ENCODE measurements at places on chromosomes 11 and 22.

GRCh38 chr11:67024410-67024809, 1.5 kb downstream of the SYT12 start:
- peak; percentile 28 for DNase-seq

GRCh38 chr11:25094085-25094802, 597.4 kb downstream of the LUZP2 start:
- DNase-seq = no peak

DNA sequence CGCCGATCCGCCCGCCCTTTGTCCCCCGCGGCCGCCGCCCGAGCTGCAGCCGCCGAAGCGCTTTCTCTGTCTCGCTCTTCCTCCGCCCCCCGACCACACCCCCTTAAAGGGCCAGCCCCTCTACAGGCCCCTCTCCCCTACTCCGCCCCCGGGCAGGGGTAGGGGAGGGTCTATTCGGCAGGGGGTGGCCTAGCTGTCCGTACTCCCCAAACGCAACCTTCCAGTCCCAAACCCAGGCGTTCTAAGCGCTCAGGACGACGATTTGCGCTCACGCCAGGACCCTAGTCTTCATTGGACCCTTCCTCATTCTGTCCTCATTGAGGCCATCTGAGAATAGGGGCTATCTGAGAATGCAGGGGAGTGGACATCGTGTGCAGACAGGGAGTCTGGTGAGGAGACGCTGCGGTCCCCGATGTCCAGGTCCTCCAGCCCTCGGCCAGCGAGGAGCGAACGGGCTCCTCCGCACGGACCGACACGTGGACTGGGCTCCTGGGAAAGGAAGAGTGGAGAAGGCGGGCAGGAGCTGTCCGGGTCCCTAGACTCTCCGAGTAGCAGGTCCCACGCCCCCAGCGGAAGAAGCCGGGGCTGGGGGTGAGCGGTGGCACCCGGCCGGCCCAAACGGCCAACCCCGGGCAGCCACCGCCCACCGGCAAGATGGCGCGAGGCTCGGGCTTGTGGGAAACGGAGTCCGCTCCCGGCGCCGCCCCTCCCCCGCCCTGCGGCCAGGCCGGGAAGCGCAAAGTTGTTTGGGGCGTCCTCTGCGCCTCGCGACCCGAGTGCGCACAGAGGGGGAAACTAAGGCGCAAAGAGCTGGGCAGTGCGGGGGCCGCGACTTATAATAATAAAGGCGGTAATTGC, at the start of gene PPP1R14B:
PPP1R14B (minus strand) TSS at position 73 of the 858 bp plus-strand sequence. CDS start 270 bp downstream, outside the sequence.
- DNase-seq = peak; percentile 82

DNA sequence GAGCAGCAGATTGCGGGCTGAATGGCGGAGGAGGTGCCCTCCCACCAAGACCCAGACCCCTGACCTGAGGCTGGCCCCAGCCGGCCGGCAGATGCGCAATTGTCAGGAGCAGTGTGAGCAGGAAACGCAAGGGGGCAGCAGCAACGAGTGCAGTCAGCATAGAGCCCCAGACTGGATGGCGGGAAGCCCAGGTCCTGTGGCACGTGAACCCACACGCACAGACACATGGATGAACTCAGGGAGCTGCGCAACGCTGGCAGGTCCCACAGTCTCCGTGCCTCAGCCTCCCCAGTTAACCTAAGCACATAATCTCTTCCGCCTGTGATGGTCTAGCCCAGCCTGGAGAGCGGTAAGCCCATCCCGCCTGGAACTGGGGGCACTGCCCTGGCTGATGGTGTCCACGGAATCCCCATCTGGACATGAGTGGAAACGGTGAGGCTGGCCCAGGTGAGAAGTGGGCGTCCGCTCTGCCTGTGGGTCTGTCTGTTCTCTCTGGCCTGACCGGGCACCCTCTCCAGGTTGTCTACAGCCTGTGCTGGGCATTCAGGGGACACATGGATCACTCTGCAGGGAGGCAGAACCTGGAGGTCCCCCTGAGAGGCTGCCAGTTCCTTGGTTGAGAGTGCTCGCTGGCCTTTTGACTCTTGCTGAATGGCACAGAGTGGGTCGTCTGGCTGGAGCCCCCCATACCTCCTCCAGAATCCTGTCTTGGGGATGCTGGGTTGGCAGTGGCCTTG, 626 bp upstream of the TBX10 start:
- DNase-seq = peak; percentile 47

DNA sequence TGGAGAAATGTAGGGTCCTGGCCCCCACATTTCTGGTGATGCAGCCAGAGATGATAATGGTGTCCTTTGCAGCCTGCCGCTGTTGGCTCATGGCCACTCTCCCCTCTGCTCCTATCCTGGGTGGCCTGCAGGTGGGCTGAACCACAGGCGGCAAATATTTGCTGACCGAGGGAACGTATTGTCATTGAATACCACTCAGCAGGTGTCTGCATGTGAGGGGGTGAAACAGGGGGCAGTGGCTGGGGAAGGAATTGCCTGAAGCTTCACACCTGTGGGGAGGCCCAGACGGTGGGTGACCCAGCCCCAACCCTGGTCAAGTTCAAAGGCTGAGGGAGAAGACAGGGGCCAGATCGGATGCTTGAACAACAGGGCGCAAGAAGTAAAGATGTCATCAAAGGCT, 73.3 kb upstream of the WNT11 start:
- DNase-seq = no peak

GRCh38 chr22:44824271-44824670, 71.9 kb downstream of the ARHGAP8 start:
- no peak for DNase-seq

- no peak for DNase-seq
Observed at GRCh38 chr11:10906521-10906920, 48.7 kb upstream of the ZBED5 start.

DNA sequence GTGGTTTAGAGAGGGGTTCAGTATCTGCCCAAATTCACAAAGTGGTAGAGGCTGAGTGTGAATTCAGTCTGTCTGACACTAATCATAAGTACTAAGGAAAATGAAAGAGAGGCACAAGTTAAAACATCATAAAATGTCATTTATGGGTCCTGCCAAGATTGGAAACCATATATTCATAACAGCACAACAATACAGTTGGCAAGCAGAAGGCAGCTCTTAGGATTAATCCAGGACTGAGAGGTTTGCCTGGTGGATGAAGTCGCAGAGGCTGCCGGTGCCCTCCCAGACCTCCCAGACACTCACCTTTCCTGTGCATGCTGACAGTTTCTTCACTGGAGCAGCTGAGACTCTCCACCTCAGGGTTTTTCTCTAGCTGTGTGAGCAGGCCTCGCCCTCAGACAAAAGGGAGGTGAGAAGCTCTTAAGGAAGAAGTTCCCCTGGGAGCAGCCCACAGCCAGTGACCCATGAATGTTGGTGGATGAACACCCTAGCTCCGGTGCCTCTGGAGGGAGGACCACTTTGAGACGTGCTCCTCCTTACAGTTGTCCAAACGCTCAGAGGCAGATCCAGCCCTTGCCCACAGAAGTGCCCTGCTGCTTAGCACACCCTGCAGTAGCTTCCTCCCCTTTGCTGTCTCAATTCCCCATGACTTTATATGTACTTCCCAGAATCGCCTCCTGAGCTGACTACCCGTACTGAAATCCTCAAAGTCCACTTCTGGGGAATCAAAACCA, 43.7 kb downstream of the MAML2 start:
- DNase-seq = no peak

- no peak for DNase-seq
Observed at GRCh38 chr11:74182635-74183034, 11.5 kb downstream of the PPME1 start.

GRCh38 chr11:61110255-61111049, 8.2 kb downstream of the CD5 start:
- DNase-seq = no peak

GRCh38 chr22:49040754-49041467, 786.8 kb downstream of the BRD1 start:
- DNase-seq = no peak

GRCh38 chr22:21568347-21569075, 997 bp downstream of the UBE2L3 start:
- DNase-seq = no peak

GRCh38 chr22:47839595-47840227, 1077.3 kb downstream of the TBC1D22A start:
- no peak for DNase-seq

DNA sequence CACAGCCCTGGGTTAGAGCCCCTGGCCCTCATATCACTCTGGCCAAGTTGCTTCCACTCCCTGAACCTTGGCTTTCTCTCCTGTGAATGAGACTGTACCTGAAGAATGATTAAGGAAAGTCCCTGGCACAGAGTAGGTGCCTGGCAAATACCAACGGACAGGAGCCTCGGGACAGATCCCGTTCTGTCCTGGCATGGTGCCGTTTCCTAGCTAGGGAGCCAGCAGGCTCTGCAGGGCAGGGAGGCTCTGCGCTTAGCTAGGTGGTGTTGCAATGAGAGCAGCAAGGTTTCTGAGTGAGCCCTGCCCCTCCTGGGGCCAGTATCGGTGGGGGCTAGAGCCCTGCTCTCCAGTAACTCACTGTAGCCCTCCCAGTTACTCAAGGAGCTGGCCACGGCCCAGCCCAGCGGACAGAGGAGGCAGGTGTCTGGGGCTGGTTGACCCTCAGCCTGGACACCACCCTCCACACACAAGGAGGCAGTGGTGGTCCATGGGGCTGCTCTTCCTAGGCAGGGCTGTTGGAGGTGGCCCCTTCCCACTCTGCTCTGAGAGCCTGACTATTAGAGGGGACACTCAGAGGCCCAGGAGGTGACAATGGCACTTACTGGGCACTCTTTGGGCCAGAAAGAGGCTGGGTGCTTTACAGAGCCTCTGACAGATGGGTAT, 74.4 kb downstream of the NFAM1 start:
- no peak for DNase-seq

DNA sequence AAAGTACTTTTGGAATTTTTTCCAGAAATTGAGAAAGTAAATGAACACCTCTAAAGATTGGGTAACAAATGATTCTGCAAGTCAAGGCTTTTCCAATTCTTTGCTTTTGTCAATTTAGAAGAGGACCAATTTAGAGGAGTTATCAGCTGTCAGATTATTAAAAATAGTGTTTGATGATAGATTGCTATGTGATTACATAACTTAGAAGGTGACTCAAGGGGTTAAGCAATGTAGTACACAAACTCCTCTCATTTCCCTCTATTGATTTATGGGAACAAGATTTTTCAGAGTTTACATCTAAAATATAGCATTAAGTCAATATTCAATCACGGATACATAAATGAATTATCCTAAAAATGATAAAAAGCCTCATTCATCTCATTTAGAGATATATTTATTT, 70.3 kb downstream of the INSC start:
- no peak for DNase-seq

GRCh38 chr11:124036666-124037065, 4.5 kb downstream of the OR10G7 start:
- DNase-seq = no peak

- DNase-seq = no peak
Observed at GRCh38 chr11:12264361-12264760, 113.0 kb upstream of the PARVA start.

GRCh38 chr11:125425601-125426000, 70.5 kb downstream of the FEZ1 start:
- no peak for DNase-seq

DNA sequence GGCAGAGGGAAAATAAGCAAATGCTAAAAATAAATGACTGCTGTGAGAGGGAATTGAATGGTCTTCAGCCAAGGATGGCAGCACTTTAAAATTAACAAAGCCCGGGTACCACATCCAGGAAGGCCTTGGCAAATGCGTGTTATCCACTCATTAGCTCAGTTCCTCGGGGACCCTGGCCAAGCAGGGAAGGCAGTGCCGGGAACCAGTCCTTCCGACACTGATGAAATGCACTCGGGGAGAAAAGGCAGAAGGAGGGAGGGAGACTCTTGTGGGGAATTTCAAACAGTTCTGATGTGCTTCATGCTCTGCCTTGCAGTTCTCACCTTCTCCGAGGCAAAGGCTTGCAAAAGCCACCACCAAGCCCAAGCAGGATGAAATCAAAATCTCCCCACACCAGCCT, 38.3 kb downstream of the CLPB start:
- DNase-seq = no peak

- DNase-seq = no peak
Observed at GRCh38 chr11:62245271-62245753, 3.3 kb downstream of the SCGB1D2 start.

DNA sequence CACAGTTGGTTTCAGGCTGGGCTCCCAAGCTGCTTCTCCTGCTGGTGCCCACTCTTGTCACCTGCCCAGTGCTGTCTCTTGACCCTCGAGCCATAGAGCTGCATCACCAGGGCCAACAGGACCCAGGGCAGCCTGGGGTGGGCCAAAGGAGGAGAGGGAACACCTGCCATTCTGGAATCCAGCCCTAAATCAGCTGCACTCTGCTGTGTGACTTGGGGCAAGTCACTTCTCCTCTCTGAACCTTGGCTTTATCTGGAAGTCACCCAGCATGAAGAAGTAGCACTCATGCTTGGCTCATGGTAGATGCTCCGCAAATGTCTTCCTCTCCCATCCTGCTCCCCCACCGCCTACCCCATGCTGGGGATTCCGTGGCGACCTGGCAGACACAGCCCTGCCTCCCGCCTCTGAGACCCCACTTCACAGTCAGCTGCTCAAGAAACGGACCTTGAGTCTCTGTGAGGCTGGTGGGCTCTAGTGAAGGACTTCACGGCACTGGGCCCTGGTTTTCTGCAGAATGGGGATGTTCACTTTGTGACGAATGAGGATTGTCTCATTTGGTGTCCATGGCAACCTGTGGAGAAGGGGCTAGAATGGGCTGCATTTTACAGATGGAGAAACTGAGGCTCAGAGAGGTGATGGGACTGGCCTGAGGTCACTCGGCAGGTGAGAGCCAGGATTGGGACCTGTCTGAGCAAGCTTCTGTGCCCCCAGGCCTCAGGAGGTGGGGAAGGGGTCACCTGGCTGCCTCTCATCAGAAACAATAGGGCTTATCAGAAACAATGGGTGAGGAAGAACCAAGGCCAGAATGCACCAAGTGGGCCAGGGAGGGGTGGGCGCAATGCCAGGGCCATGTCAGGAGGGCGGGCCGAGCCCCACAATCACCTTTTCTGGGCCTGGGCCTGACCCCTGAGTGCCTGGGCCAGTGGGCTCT, 12.4 kb downstream of the EMID1 start:
- no peak for DNase-seq

DNA sequence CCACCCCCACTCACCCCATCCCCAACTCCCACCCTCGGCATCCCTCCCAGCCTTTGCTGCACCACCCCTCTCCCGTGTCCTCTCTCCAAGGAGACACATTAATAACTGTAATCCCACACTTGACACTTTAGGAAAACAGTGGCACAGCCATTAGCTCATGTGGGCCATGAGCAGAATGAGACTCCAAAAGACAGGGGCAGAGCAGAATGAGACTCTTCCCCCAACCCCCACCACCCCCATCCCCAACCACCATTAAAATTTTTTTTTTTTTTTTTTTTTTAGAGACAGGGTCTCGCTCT, 6.2 kb upstream of the SLCO2B1 start:
- DNase-seq = no peak

DNA sequence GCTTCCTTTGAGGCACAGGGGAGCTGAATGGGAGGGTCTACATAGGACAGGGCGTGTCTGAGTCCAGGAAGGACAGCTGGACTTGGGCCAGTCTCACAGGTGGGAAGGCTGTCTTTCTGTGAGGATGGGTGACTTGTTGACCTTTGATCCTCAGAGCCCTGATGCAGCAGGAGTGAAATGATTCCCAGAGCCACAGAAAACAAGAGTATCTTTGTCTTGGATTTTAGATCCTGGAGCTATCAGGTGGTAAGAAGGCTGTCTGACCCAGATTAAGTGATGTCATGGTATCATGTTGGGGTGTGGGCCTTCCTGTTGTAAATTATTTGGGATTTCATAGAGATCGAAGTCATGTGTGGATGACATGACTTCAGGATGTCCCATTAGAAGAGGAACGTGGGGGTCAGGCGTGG, 15.0 kb downstream of the PTPRJ start:
- DNase-seq = no peak

- peak; percentile 47 for DNase-seq
Observed at GRCh38 chr22:18078329-18079041, 695 bp downstream of the PEX26 start.

Measured in activated T-cell treated with anti-CD3 and anti-CD28 coated beads for 48 hours (primary cell).